Activated CD4-positive, alpha-beta T cell treated with anti-CD3 and anti-CD28 coated beads, Interleukin-10, Interleukin-2, amounts not matched to agents 100 ng/mL and 50 ng/mL, durations not matched to agents 16 hours and 8 hours (primary cell): ENCODE measurements at places on chromosomes 3 and 15.
A peak's percentile ranks its signal among the peaks of the same experiment; 100 is the strongest.

DNA sequence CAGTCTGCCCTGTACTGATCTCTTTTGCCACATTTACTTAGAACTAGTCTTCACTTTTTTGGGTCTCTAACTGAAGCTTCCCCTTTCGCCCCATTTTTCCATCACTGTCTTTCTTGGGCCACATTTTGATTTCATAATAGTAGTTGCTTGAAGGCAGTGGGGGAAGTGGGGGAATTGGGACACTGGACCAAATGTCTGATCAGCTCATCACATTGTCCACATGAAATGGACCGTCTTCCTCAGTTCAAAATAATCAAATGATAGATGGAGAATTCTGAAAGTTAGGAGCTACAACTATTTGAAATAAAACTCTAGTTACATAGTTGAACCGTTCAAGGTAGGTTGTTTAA lies 747 bp downstream of the PDCD6IP start:
- no peak for DNase-seq

DNA sequence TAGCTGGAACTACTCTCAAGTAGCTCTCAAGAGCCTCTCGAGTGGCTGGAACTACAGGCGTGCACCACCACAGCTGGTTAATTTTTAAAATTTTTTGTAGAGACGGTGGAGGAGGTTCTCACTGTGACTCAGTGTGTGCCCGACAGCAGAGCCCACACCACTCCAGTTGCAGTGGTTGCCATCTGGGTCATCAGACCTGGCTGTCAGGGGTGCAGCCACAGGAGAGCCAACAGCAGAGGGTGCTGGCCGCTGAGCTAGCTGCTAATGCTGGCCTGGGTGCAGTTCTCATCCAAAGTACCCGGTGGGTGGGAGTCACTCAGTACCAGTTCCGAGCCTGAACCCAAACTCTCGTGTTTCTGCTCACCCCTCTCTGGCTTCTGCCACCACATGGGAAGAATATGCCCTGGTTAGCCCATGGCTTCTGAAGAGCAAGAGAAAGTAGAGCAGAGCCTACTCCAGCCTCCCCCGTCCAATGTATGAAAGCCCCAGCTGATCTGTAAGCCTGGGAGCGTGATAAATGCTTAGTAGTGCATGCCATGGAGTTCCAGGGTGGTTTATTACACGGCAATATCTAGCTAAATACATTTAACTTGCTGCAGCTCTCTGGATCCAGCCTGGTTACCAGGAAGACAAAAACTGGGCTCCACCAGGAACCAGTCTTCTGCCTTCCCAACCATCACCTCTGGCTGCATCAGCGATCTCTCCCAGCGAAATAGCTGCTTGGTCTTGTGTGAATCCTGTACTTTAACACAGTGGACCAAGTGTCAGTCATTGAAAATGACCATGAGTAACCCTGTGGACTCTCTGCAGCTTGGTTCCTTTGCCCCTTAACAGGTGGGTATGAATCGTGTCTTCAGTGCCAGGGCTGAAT lies 17.1 kb downstream of the UMPS start:
- no peak for DNase-seq

DNA sequence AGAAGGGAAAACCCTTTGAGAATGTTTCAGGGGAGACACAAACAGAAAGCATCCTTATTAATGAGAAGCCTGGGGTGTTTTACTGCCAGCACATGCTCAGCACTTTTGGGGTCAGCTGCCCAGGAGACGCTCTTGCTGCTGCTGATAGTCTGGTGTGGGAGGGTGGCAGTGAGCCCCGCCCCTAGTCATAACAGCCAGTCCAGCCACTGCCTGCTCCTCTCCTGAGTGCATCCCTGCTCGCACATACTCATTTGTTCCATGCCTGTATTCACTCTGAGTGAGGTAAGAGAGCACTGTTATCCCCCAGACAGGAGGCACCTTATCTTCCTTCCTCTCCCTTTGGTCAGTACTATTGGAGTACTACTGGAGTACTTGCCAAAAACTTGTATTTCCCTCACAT lies 101.3 kb downstream of the ETFA start:
- DNase-seq, result no peak

GRCh38 chr3:176208283-176208682 lies 989.0 kb downstream of the TBL1XR1 start:
- DNase-seq, result no peak

- DNase-seq, result peak; percentile 24
Measured at GRCh38 chr15:28989239-28989830, 103.6 kb downstream of the APBA2 start.

GRCh38 chr3:67245545-67245944 lies 247.4 kb downstream of the KBTBD8 start:
- no peak for DNase-seq

GRCh38 chr3:124174910-124175874 lies 183.3 kb upstream of the ROPN1 start:
- DNase-seq, result no peak

GRCh38 chr3:168021737-168022450 lies 73.8 kb downstream of the GOLIM4 start:
- DNase-seq, result no peak

DNA sequence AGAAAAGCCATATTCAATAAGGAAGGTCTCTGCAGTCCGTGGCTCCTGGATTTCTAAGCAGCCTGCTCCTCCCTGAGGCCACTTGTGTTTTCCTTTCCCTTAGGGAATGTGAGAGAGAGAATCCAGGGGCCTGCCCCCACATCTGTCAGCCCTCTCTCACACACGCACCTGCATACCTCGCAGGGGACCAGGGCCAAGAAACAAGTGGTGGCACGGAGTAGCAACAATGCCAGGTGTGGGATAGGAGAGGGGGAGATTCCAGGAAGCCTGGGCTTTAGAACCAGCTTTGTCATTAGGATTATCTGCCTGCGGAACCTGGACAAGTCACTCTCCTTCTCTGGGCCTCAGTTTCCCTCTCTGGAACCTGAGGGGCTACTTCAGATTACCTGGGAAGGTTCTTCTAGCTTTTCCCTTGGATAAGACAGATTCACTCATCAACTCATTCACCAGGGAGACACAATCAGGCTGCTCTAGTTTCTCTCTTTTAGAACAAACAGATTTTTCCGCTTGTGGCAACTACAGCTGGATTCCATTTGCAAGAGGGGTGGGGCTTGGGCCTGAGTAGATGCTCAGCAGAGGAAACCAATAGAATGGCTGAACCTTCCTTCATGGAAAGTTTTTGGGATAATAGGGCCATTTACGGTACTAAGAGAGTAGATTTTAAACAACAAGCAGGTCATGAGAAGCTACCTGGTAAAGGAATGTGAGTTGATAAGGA lies 19.5 kb downstream of the BCL6 start:
- no peak for DNase-seq

- DNase-seq, result no peak
Measured at GRCh38 chr3:49199239-49199899, 28.0 kb downstream of the KLHDC8B start.

GRCh38 chr15:27538325-27538724 lies 560.8 kb downstream of the OCA2 start:
- DNase-seq, result no peak

- no peak for DNase-seq
Measured at GRCh38 chr3:51716805-51717204, 9.9 kb downstream of the GRM2 start.

DNA sequence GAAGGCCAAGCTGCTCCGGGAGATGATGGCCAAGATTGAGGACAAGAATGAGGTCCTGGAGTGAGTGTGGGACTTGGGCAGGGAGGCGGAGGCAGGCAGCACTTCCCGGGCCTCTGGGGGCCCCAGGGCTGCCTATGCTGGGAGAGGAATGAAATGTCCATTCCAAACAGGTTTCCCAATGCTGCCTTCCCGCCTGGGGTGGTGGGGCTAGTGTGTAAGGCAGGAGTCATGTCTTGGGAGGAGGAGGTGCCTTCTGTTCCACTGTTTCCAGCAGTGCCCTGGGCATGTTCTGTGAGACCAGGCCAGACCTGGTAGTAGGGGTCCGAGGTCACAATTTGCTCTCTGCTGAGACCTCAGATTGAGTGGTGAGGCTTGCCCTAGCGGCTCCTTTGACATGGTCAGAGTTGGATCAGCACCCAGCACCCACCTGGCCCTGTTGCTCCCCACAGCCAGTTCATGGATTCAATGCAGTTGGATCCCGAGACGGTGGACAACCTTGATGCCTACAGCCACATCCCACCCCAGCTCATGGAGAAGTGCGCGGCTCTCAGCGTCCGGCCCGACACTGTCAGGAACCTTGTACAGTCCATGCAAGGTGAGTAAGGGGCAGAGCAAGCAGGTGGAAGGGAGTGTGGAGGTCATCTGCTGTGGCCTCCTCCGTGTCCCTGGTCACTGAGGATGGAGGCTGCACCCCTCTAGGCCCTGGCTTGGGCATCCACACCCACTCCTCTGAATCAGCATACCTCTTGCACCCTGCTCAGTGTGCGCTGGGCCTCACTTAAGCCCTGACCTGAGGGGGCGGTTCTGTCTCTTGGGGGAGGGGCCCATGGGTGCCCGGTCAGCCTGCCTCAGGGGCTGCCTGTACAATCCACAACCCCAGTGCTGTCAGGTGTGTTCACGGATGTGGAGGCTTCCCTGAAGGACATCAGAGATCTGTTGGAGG lies 27.3 kb downstream of the PTPN23 start:
- no peak for DNase-seq

- DNase-seq, result no peak
Measured at GRCh38 chr15:60087561-60087960, 83.5 kb downstream of the FOXB1 start.

GRCh38 chr3:121793078-121793477 lies 41.8 kb downstream of the IQCB1 start:
- DNase-seq, result no peak

DNA sequence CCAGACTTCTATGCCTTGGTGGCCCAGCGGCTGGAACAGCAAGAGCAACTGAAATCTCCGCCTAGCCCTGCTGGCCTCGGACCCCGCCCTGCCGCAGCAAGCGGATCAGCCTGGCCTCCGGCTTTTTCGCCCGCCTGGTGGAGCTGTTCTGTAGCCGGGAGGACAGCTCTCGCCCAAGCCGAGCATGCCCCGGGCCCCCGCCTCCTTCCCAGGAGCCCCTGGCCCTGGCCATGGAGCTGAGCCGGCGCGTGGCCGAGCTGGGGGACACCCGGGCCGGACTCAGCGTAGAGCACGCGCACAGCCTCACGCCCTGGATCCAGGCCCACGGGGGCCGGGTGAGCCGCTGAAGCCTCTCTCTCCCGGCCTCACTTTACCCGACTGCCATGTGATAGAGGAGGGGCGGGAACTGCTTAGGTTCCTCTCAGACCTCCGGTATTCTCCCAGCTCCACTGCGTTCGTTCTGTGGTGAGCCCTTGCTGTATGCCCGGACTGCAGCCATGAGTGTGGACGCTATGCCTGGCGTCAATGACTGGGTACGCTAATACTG lies 24.1 kb upstream of the MRPL3 start:
- peak; percentile 18 for DNase-seq

- DNase-seq, result peak; percentile 78
Measured at GRCh38 chr3:38651153-38651789, 1.8 kb upstream of the SCN5A start.

DNA sequence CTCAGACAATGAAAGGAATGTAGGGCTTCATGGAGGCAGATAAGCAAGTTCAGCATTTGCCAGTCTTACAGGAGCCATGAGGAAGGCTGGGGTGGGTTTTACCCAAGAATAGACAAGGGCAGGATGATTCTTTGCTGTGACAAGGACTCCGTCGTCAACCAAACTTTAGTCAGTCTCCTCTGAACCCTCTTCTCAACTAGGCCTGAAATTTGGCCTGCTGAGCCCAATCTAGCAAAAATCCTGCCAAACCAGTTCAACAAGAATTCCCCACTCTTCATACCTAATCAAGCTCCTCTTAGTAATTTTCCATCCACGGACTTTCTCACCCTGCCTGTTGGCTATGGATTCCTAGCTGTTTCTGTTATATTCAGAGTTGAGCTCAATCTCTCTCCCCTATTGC lies 280.5 kb downstream of the TBL1XR1 start:
- no peak for DNase-seq

DNA sequence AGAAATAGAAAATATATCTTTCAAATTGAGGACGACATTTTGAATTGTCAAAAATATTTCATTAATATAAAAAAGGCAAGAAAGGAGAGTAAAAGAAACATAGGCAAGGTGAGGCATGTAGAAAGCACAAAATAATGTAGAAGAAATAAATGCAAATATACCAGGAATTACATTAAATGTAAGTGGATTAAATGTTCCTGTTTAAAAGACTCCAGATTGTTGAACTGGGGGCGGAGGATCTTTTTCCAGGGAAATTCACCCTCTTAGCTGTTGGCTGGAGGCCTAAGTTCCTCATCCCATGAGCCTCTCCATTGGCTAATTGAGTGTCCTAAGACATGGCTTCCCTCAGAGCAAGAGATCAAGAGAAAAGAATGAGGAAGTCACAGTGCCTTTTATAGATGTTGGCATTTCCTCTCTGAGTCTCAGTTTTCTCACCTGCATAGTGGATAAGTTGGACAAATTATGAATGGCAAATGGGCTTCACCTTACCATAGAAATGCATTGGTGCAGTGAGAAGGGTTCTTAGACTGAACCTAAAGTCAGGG lies 147.4 kb upstream of the SMAD3 start:
- no peak for DNase-seq

- no peak for DNase-seq
Measured at GRCh38 chr3:71062037-71062932, 521.2 kb downstream of the FOXP1 start.

DNA sequence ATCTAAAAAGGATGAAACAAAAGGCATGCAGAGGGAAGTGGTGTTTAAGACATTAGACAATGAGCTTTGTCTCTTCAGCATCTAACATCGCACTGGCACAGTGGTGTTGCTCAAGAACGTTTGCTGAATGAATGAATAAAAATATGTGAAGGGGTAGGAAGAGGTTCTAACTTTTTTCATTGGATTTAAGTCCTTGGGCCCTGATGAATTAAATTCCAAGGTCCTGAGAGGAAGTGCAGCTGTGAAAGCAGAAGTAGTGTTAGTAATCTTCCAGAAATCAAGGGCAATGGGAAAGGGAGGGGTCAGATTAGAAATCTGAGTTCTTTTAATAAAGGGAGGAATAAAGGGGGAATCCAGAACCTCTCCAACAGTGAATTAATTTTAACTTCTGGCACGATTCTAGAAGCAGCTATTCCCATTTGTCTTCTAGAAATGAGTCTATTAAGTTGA lies 29.6 kb downstream of the TLNRD1 start:
- DNase-seq, result no peak

- no peak for DNase-seq
Measured at GRCh38 chr3:156764751-156765150, 61.4 kb upstream of the LEKR1 start.
